Caco-2 (cell line): ENCODE measurements at places on chromosomes 5 and 9. TPM values are rescaled to one million over a fixed set of nuclear protein-coding genes. Genes with fewer than 3 reads are reported as not detected.

DNA sequence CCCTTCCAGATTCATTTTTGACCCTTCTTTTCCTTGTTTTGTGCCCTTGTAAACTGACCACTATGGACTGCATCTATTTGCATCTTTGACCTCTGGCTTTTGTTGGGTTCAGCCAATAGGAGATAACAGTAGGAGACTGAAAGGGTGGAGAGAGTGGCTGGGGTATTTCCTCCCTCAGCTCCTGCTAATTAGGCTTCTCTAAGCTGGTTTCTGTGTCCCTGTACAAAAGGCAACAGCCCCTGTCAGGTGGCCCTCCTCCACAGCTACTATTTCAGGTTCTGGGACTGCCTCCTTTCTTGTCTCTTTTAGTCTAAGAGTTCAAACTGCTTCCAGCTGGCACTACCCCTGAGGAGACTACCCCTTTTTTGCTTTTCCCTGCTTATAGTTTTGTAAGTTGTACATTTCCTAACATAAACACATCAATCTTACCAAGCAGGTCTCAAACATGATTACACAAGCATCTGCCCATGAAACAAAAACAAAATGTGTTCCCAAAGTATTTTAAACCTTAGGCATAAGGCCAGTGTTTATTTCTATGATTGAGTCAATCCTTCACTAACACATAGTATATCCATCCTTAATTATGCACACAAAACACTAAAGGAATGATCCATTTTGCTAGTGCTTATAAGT is 262.0 kb upstream of the TRPM3 start:
- no peak for DNase-seq

- no peak for DNase-seq
Measured at GRCh38 chr5:84374568-84374967, 10.1 kb downstream of the EDIL3 start.

DNA sequence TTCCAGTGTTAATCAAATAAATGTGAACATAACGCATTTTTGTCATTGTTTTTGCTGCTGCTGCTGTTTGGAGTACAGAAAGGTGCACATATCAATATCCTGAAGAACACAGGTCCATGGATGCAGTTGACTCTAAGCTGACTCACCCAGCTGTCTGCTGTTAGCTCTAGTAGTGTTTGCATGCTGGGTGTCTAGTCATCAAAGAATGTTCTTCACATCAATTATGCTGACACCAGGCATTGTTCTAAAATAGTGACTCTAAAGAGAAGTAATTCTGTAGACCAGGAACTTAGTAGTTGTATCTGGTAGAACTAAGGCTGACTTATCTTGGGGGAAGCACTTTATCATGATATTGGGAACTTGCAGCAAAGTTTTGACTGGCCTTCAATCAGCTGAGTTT is 55.7 kb upstream of the DPYSL3 start:
- DNase-seq, result no peak

GRCh38 chr9:118209343-118209742 is 505.1 kb downstream of the TLR4 start:
- no peak for DNase-seq

DNA sequence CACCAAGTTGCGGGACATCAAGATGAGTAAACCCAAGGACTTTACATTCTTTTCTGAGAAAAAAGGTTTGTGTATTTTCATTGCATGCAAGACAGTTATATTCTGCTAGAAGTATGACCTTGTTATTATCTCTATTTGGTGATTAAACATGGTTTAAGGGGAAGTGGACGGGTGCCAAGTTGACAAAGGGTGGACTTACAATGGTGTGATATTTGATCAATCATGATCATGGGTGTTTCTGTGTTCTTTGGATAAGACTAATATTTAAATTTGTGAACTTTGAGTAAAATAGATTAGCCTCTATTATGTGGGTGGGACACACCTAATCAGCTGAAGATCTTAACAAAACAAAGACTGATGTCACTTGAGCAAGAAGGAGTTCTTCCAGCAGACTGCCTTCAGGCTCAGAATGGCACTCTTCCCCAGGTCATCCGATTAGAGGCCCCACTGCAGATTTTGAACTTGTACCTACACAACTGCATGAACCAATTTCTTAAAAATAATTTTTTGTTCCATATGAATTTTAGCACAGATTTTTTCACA is 782.9 kb downstream of the CDH12 start:
- no peak for DNase-seq

GRCh38 chr9:110257956-110258355 is 1.6 kb upstream of the TXN start:
- DNase-seq, result no peak

Gene SLC46A2
- not detected in 2 replicates for total RNA-seq

GRCh38 chr9:76257311-76257710 is 136.9 kb downstream of the RFK start:
- no peak for DNase-seq

DNA sequence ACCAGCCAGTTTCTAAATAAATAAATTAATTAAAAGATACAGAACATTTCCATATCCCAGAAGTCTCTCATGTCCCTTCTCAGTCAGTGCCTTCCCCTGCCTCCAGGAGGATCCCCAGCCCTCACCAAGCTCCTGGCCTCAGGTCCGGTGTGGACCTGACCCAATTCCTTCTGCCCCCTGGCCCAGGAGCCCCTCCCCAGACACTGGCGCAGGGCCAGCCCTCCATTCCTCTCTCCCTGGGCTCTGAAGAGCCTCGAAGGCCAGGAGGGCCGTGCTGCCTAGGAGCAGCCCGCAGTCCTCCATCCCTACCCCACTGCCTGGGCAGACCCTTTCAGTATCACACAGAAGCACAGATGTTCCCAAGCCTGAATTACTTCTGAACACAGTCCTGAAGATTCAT is 61.8 kb upstream of the BARHL1 start:
- no peak for DNase-seq

DNA sequence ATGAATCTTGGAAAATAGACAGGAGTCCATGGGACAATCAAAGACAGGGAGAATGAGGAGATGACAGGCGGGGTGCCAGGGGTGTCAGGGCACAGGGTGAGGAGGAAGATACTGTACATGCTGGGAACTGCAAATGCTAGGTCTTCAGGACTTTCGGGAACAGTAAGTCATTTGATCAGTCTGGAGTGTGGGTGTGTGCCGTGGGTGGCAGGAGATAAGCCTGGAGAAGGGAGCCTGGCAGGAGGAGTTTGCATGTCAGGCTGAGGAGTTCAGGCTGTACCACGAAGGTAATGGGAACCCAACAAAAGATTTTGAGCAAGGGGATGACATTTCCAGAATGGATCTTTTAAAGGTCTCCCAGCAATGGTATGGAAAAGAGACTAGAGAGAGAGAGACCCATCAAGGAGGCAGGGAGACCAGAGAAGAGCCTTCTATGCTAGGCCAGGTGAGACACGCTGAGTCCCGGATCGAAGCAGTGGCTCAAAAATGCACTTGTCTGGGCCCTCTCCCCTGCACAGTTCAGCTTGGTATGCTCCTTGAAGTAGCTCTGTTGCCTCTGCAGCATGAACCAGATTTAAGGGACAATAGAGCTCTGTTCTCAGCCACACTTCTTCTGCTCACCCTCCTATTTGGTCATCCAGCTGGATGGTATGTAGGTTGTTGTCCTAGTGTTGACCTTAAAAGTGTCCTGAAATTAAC is 77.0 kb upstream of the FER start:
- DNase-seq, result no peak

Gene SLC27A6
- not detected in 2 replicates for total RNA-seq

GRCh38 chr5:90214991-90215390 is 194.6 kb downstream of the CETN3 start:
- DNase-seq, result no peak

DNA sequence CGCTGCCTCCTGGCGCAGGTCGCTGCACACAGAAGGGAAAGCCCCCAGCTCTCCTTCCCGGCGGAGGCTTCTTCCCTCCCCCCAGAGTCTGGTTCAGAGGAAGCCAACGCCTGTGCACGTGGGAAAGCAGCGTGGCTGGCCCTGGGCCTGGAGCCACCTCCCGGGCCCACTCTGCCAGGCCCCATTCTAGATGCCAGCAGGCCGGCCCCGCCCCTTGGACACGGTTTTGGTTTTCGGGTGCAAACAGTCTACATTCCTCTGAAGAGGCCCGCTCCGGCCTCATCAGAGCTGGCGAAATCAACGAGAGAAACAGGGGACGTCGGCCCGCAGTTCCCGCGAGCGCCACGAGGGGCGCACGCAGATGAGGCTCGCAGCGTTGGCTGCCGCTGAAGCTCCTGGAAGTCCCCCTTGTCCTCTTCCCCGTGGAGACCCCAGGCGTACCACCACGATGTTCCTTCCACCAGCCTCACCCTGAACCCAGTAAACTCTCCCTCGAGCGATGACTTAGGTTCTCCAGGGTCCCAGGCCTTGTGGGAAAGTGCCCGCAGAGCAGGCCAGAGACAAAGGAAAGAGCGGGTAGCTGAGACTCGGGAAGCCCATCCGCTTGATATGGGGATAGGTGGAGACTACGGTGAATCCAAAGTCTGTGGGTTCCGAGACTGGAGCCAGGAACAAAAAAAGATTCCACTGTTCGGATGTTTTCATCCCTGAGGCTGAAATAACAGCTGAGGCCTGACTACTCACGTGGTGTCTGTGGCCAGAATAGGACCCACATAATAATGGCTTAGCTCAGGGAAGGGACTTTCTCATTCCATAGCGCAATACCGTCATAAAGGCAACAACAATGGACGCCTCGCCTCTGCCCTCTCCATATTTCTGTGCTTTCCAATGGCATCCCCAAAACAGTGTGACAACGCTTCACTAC is 64.2 kb downstream of the KLF4 start:
- DNase-seq, result peak; percentile 23

Gene SLC12A7
- 41.7 and 42.0 TPM in 2 replicates for total RNA-seq

Gene ORM2
- 45.5 and 46.0 TPM in 2 replicates for total RNA-seq

DNA sequence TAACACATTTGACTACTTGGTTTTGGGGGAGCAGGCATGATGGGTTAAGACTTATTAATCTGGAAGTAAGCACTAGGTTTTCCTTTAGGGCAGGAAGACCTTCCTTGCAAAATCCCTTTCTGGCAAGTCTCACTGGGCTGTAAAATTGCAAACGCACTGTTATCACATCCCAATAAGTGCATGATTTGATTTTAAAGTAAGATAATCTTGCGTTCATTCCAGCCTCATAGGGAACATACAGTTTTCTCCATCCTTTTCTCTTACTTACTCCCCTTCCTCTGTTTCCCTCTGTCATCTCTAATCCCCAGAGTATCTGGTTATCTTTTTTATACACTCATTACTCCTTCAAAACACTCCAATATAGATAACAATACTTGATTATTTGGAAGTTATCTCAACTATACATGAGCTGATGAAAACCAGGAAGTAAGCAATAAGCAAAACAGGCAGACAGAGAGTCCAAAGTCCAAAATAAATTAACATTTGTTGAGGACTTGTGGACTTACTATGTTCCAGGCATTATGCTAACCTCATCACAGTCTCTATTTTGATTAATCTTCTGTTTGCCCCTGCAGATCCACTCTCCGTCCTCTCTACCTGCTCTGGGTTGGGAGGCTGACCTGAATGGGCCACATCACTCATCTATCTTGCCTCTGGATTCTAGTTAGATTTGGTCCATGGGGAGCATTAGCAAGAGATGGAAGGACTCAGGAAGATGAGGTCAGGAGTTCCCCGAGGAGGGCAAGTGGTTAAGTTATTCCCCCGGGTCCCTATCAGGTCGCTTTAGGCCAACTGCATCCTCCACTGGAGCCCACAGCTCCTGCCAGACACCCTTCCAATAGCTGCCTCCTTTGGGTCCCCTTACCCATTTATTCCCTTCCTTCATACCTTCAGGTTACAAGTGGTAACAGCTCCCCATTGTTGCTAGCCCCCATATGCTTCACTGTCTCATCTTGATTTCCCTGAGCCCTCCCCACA is 60.2 kb downstream of the SLC22A5 start:
- DNase-seq, result no peak

DNA sequence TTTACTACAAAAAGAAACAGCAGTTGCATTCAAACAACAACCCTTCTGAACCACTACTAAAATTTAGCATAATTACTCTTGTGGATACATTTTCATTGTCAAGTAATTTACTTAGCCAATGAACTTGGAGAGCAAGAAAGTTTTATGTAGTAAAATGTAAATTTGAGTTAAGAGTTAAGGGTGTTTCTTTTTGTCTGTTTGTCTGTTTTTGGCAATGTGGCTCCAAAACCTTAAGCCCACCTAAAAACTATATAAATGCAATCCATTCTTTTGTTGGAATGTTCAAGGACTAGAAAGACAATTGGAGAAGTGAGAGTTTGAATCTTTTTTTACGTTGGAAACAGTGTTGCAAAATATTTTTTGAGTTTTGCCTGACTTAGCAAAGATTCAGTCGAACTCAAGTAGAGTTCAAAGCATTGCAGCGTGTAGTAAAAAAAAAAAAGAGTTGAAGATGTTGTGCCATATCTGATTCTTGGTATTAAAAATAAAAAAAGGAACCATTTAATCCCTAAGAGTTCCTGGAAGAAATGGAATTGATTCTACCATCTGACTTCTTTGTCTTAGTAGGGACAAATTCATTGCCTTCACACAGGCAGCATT is 867 bp downstream of the SYK start:
- no peak for DNase-seq

DNA sequence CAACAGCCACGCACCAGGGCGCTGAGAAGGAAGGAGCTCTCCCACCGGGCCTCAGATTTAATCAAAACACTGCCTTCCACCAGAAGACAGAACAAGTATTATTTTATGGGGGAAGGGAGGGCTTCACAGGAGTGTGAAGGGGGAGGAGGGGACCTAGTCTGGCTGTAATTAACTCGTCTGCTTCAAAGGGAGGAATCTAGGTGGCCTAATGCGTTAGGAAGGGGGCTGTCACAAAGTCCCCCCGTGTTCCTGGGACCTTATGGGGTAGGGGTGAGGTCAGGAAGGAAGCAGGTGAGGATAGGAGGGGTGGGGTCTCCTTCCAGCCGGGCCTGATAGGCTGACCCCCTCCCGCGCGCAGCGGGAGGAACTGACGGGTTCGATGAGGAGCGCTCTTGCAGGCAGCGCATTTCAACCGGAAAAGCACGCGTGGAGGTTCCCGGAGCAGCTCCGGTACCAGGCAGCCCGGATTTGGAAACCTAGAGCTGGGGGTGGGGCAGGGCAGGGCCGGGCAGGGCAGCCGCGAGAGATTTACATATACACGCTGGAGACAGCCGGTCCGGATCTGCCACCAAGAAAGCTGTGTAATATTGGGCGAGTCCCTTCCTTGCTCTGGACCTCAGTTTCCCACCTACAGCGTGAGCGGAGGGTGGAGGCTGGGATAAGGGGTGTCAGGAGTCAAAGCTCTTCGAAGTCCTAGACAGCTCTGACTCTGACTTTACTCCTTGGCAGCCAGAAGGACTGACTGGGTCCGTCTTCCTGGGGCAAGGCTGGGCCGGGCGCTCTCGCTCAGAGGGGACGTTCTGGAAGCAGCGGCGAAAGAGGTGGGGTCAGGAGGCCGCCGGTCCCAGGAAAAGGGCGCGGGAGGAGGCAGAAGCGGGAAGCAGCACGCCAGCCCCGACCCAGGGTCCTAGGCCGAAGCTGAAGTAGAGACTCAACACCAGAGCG is 1.8 kb downstream of the SHB start:
- DNase-seq, result no peak

Gene SNX18
- total RNA-seq, result 25.0 and 28.0 TPM in 2 replicates

DNA sequence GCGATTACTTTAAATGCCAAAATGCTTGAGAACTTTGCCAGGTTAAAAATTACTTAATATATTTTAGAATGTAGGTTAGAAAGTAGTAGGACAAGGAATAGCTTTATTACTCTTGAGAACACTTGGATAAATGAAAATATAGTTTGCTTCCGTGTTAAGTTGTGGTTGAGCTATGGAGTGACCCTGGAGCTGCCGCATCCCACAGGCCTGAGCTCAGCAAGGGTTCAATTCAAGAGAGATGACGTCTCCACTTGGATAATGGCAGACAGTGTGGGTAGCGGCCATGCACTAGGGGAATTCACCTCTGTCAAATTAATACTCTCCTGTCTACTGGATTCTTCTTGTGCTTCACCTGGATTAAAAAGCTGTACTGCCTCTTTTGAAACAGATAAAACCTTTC is 105.0 kb downstream of the GAPVD1 start:
- DNase-seq, result no peak

GRCh38 chr9:221989-222776 is 7.5 kb downstream of the DOCK8 start:
- peak; percentile 33 for DNase-seq
